ENCODE measurements at places on chromosomes 2 and 18. TPM values are rescaled to one million over a fixed set of nuclear protein-coding genes. Genes with fewer than 3 reads are reported as not detected.

GRCh38 chr2:118322406-118322805 is 234.1 kb downstream of the INSIG2 start:
- no peak for DNase-seq

DNA sequence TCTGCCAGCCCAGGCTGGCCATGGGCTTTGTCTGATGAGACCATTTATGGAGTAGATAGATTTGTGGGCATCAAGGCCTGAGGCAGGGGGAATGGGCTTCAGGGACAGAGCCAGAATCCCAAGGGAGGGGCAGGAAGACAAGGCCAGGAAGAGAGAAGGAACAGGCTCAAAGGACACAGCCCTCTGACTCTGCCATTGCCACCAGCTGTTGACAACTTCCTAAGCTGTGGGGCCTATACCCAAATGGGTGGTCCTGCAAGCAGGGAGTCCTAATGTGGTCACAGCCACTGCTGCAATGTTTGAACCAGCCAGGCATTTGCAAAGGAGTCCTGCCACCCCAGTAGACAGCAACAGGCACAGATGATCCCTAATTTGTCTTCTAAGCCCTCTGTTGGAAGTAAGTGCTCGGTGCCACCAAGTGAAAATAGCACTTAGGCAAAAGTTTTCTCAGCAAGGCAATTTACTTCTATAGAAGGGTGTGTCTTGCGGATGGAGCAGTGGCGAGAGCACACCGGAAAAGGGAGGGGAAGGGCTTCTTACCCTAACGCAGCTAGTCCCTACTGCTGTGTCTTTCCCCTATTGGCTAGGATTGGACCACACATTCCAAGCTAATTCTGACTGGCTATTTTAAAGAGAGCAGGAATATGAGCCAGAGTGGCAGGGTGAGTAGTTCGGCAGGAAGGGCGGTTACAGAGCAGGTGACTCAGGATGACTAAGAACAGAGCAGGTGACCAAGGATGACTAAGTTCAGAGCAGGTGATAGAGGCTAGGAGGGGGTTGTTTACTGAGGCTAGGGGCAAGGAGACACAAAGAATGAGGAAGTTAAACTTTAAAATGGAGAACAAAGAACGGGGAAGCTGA is 47.2 kb downstream of the C1QL2 start:
- DNase-seq = no peak

DNA sequence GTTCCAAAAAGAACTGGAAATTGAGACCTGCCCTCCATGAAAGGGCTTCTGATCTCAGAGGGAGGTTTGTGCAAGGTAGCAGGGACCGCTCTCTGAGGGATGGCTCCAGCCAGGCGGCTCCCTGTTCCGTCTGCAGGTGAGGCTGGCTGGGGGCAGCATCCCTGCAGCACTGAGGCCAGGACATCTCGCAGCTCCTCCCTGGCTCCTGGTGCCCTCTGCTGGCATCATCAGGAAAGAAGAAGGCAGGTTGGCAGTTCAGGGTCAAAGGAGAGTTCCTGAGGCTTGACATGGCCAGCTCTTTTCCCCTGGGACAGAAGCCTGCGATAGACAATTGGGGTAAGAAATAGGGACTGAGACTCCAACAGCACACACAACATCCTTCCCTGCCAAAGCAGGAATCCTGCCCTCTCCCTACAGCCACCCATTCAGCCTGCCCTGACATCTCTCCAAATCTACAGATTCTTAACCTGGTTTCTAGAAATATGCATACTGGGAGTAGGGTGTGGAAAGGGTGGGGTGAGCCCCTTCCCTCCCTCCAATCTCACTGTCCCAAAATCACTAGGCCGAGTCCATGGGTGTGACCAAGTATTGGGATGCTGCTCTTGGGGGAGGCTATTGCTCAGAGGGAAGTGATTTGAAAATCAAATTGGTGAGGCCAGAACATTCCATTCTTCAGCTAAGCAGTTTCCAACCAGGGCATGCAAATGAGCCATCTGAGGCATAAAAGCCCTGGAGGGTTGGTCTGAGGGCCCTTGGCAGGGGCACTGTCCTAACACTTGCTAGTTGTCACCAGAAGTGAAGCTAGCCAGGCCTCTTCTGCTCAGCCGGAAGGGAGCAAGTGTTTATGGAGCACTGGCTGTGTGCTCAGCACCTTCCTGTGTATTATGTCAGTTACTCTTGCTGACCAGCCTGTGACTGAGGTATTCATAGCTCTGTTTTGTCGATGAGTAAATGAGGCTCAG is 185.4 kb downstream of the TFCP2L1 start:
- peak; percentile 20 for DNase-seq

DNA sequence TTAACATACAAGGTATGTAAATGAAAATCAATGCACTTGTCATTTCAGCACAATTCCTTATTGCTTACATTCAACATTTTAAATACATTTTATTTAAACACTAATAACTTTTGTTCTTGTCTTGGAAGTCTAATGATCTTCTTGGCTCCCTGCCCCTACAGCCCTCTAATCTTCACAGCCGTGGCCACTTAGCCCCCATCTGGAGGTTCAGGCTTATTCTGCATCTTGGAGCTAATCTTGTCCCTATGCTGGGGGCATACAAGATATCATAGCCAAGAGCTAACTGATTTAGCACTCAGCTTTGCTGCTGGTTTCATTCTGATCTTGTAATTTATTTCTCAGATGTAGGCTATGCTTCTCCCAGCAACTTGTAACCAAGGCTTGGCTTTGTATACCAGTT is 140.8 kb downstream of the TMEFF2 start:
- DNase-seq = no peak

DNA sequence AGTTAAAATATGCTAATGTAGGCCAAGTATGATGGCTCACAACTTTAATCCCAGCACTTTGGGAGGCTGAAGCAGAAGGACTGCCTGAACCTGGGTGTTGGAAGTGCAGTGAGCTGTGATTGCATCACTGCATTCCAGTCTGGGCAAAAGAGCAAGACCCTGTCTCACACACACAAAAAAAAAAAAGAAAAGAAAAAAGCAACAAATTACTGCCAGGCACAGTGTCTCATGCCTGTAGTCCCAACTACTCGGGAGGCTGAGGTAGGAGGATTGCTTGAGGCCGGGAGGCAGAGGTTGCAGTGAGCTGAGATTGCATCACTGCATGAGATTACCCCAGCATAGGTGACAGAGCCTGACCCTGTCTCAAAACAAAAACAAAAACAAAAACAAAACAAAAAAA is 110.6 kb downstream of the PRELID3A start:
- no peak for DNase-seq

- no peak for DNase-seq
Observed at GRCh38 chr2:11546072-11546471, 12.2 kb downstream of the GREB1 start.

DNA sequence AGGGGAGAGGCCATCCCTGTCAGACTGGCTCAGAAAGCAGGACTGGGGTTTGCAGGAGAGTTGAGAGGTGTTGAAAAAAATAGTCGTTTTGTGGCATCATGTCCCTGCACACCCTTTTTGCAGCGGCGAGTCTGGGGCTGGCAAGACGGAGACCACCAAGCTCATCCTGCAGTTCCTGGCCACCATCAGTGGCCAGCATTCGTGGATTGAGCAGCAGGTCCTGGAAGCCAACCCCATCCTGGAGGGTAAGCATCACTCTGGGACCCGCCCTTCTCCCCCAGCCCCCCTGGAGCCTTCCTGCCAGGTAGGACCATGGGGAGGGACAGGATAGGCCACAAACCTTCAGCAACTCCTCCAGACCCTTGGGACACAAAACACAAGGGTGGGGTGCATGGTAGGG is 34.2 kb downstream of the MYO7B start:
- no peak for DNase-seq

RFTN2 gene
- total RNA-seq = 14.4 TPM

VIT gene
- total RNA-seq = 0.65 TPM

ATOH8 gene
- total RNA-seq = 58.4 TPM

- no peak for DNase-seq
Observed at GRCh38 chr2:104595576-104595975, 258.3 kb upstream of the POU3F3 start.

GRCh38 chr2:241351640-241352031 is 4.4 kb upstream of the FARP2 start:
- no peak for DNase-seq

Data from dermis blood vessel endothelial cell (primary cell).